ENCODE measurements at places on chromosomes 4 and X.
A peak's percentile ranks its signal among the peaks of the same experiment; 100 is the strongest.

- no peaks in the 10 kb centered on the region for H3K36me3 ChIP-seq
- no peaks in the 10 kb centered on the region for H3K27me3 ChIP-seq
- no peak for DNase-seq
- H3K27ac ChIP-seq: no peak overlapping the region
These were observed 83.6 kb upstream of the LNX1 start for GRCh38 chr4:53674903-53675302.

GRCh38 chr4:26116057-26116456 lies 202.0 kb downstream of the SMIM20 start:
- no peak overlapping the region for H3K27ac ChIP-seq
- H3K4me1 ChIP-seq: no peaks in the 10 kb centered on the region
- H3K4me3 ChIP-seq: no peak overlapping the region
- DNase-seq: no peak
- H3K36me3 ChIP-seq: no peaks in the 10 kb centered on the region

- no peak for DNase-seq
- peaks cover 6% of the 10 kb centered on the region for H3K4me1 ChIP-seq
- no peak overlapping the region for H3K27ac ChIP-seq
- no peaks in the 10 kb centered on the region for H3K27me3 ChIP-seq
- no peaks in the 10 kb centered on the region for H3K36me3 ChIP-seq
These were observed 56.1 kb downstream of the CNGA2 start for GRCh38 chrX:151790481-151791160.

DNA sequence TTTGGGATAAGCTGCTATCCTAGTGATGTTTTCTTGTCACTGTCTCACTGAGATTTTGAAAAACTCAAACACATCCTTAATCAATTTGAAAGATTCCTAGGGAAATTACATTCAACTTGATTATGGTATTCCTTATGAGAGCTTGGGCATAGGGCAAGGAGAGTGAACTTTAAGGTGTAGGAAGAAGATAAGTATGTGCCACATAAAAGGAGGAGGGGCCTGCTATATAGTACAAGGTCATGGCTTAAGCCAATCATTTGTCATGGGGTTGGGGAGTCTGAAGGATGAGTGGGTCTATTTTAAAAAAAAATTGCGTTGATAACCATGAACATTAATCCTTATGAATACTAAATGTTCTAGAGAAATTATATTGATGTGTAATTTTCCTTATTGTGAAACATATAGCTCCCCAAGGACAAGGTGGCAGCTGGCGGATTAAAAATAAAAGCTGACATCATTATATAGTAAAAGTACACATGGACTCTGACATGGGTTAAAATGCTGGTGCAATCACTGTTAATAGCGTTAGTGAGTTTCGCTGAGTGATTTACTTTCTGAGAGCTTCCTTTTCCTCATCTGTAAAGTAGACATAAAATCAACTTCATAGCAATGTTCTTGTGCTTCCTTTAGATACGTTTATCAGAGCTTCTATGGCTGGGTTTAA lies 17.4 kb downstream of the GALNT7 start:
- H3K4me1 ChIP-seq: peaks cover 36% of the 10 kb centered on the region
- H3K36me3 ChIP-seq: no peaks in the 10 kb centered on the region
- no peak for DNase-seq
- no peak overlapping the region for H3K4me3 ChIP-seq

- no peaks in the 10 kb centered on the region for H3K4me1 ChIP-seq
- no peak for DNase-seq
- H3K27me3 ChIP-seq: no peaks in the 10 kb centered on the region
- no peak within 1 kb of the TSS for H3K27ac ChIP-seq
- no peaks in the 10 kb centered on the region for H3K36me3 ChIP-seq
- no peak within 1 kb of the TSS for H3K4me3 ChIP-seq
These were observed at the start of gene CLDN22 for GRCh38 chr4:183320211-183321059. TSS of gene CLDN22 (minus strand) at chr4:183320276. CDS start at chr4:183320218, 58 bp downstream.

- no peak overlapping the region for H3K4me3 ChIP-seq
- DNase-seq: no peak
- H3K36me3 ChIP-seq: no peaks in the 10 kb centered on the region
- no peak overlapping the region for H3K27ac ChIP-seq
These were observed 60.8 kb upstream of the ARHGAP36 start for GRCh38 chrX:130997314-130997713.

- H3K4me1 ChIP-seq: no peaks in the 10 kb centered on the region
- DNase-seq: no peak
- H3K27me3 ChIP-seq: no peaks in the 10 kb centered on the region
- H3K27ac ChIP-seq: no peak overlapping the region
- H3K4me3 ChIP-seq: no peak overlapping the region
These were observed 1.4 kb downstream of the CXCR3 start for GRCh38 chrX:71616672-71617529.

DNA sequence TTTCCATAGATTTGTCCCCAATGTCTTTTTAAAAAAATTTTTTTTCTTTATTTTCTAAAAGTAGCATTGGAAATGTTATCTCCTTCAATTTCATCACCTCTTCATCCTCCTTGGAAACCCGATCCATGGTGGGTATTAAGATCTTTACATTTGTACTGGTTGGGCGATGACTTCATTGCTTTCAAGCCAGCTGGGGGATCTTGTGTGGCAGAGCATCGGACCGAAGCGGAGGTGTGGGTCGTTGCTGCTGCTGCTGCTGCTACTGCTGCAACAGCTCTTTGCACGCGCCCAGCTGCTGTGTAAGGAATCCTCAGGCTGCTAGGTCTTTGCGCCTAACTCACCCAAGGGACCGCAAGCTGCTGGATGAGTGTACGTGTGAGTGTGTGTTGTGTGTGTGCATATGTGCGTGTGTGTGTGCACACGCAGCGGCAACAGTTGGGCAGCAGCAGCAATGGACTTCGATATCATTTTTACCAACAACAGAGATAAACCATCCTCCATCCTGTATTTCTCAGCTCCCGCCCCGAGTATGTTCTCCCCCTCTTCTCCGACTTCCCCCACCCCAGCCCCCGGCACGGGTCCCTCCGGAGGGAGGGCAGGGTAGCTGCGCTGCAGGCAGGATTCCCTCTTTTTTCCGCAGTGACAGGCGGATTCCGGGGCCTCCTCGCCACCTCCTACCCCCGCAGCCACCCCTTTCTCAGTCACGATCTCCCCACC lies 768 bp upstream of the CDKL5 start:
- H3K36me3 ChIP-seq: no peaks in the 10 kb centered on the region
- H3K27me3 ChIP-seq: no peaks in the 10 kb centered on the region
- DNase-seq: no peak
- peaks cover 16% of the 10 kb centered on the region for H3K4me1 ChIP-seq

DNA sequence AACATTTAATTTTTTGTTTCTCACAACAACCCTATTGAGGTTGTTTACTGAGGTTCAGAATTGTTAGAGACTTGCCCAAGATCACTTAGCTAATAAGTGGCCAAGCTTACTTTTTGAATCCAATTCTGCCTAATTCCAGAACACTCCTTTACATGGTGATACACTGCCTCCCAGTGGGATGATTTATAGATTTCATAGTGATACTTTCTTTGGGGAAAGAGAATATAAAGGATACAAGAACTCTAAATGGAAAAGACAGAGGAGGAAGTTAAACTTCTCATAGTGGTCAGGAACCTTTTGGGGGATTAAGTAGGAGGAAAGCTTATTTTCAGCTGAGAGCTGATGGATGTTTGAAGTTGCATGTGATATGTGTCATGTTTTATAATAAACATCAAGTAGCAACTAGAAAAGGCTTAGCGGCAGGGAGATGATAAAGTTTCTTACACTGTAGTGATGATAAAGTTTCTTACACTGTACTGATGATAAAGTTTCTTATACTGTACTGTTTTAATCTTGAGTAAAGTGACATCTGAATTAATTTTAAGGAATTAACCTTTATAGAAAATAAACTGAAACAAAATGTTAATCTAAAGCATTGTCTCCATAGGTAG lies 15.3 kb downstream of the STAG2 start:
- H3K27ac ChIP-seq: no peak overlapping the region
- no peaks in the 10 kb centered on the region for H3K4me1 ChIP-seq
- H3K4me3 ChIP-seq: no peak overlapping the region
- no peaks in the 10 kb centered on the region for H3K36me3 ChIP-seq
- no peak for DNase-seq

GRCh38 chr4:2256781-2257191 lies 5.1 kb downstream of the MXD4 start:
- H3K4me3 ChIP-seq: no peak overlapping the region
- H3K36me3 ChIP-seq: peaks cover 27% of the 10 kb centered on the region
- peak overlapping the region; percentile 56 for H3K27ac ChIP-seq
- no peaks in the 10 kb centered on the region for H3K27me3 ChIP-seq

DNA sequence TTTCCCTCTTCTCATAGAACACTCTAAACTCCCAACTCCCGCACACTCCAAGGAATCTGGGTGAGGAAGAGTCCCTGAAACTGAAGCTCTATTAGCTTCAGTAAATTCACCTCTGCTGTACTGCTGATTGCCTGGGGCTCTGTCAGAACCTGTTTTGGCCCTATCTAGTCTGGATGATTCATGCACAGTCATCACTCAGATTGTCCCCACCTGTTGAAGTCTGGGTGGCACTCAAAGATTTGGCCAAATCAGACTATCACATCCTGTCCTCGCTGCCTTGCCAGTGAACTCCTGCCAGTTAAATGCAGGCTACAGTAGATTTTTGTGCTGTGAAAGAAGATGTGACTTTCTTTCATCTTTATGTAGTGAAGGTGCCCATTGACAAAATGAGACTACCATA lies 63.5 kb upstream of the EMCN start:
- peak; percentile 80 for DNase-seq
- peaks cover 14% of the 10 kb centered on the region for H3K4me1 ChIP-seq
- H3K27ac ChIP-seq: peak overlapping the region; percentile 19
- no peaks in the 10 kb centered on the region for H3K36me3 ChIP-seq
- H3K27me3 ChIP-seq: no peaks in the 10 kb centered on the region
- no peak overlapping the region for H3K4me3 ChIP-seq

- no peaks in the 10 kb centered on the region for H3K27me3 ChIP-seq
- no peaks in the 10 kb centered on the region for H3K4me1 ChIP-seq
These were observed 1.6 kb upstream of the CCDC149 start for GRCh38 chr4:24914460-24914859.

- H3K27ac ChIP-seq: peak overlapping the region; percentile 21
- peak; percentile 94 for DNase-seq
- H3K27me3 ChIP-seq: no peaks in the 10 kb centered on the region
- H3K4me1 ChIP-seq: no peaks in the 10 kb centered on the region
These were observed 741 bp downstream of the SPATA18 start for GRCh38 chr4:52051615-52052474.

GRCh38 chr4:83876047-83876446 lies 340.1 kb downstream of the GPAT3 start:
- H3K36me3 ChIP-seq: no peaks in the 10 kb centered on the region
- DNase-seq: no peak
- H3K27me3 ChIP-seq: no peaks in the 10 kb centered on the region
- no peak overlapping the region for H3K27ac ChIP-seq

DNA sequence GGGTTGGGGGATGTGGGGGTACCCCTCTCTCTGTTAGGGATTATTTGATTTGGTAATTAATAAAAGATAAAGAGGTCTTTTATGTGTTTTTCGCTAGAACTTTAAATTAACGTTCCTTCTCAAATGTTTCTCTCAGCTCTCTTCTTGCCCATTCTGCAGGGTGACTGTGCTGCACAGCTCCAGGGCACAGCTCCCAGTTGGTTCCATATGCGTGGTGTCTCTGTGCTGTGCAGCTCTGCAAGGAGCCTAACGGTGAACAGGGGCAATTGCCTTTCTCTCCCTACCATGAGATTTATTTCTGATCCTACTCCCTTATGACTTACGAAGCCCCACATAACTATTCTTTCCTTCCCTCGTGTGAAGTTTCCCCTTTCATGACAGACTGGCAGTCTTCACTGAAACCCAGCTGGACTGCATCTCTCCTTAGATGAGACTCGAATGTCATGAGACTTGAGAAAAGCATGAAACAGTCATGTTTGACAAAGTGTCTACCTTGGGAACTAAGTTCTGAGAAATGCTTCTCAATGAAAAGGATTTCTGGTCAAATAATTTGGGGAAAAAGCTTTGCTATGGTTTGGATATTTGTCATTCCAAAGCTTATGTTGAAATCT lies 50.2 kb upstream of the SPRY1 start:
- H3K4me1 ChIP-seq: no peaks in the 10 kb centered on the region
- DNase-seq: no peak
- H3K36me3 ChIP-seq: no peaks in the 10 kb centered on the region

DNA sequence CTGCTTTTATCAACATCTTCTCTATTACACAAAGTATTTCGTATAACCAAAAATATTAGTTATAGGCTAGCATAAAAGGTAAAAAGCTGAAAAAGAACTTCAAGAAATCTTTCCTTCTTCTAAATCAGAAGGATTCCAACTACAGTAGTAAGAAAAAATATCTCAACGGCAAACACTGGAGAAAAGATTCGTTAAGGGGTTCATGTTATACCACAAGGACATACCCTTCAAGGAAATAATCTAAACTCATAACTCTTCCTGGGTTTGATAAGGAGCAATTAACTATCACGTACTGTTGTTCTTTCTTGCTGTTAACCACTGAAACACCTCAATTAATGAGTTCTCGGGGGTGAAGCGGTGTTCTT lies 1.5 kb downstream of the SMIM14 start:
- peak overlapping the region; percentile 57 for H3K4me3 ChIP-seq
- peak overlapping the region; percentile 82 for H3K27ac ChIP-seq
- H3K36me3 ChIP-seq: no peaks in the 10 kb centered on the region
- no peak for DNase-seq
- H3K4me1 ChIP-seq: peaks cover 20% of the 10 kb centered on the region

DNA sequence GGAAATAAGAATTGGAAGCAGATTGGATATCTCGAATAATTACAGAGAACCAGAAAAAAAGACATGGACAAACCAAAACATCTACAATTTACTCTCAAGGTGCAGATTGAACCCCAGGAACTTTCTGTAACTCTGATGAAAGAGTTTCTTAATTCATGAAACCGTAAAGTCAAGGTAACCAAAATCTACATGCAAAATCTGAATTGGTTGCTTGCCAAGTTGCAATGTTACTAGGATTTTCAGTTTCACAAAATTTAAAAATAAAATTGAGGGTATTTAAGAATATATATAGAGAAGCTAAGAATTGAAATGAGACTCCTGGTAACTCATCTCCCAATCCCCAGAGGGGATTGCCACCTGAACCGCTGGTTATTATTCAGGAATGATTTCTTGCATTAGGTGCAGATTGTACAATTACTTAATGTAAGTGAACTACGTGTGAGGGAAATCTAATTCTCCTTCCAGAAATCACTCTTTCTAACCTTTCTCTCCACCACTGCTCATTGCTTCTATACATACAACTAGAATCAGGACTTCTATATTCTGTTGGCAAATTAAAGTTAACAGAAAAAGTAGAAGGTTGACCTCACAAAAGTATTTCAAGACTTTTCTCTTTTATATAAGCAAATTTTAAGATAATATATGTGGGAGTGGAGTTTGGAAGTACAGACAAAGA lies 221.5 kb upstream of the NDST4 start:
- no peak for DNase-seq
- H3K4me1 ChIP-seq: no peaks in the 10 kb centered on the region

GRCh38 chrX:85221361-85221760 lies 22.2 kb downstream of the SATL1 start:
- H3K27me3 ChIP-seq: no peaks in the 10 kb centered on the region
- H3K36me3 ChIP-seq: no peaks in the 10 kb centered on the region
- no peak overlapping the region for H3K4me3 ChIP-seq
- H3K4me1 ChIP-seq: no peaks in the 10 kb centered on the region
- H3K27ac ChIP-seq: no peak overlapping the region
- no peak for DNase-seq
